Hair follicle dermal papilla cell (primary cell): ENCODE measurements at places on chromosomes 7 and 10. TPM values are rescaled to one million over a fixed set of nuclear protein-coding genes. Genes with fewer than 3 reads are reported as not detected.

Gene TSPAN15
- total RNA-seq: 1.3 TPM in 2 replicates

Gene TMEM139
- not detected in 2 replicates for total RNA-seq

Gene EGFR
- total RNA-seq: 58.7 and 63.6 TPM in 2 replicates

Gene AZGP1
- total RNA-seq: 0.12 TPM in 1 of 2 replicates, not detected in the other

Gene TMEM270
- total RNA-seq: not detected in 2 replicates

Gene COG5
- 33.3 and 42.6 TPM in 2 replicates for total RNA-seq

Gene CCDC146
- total RNA-seq: 2.2 and 4.1 TPM in 2 replicates
